ENCODE measurements at places on chromosomes 16 and 17.
A peak's percentile ranks its signal among the peaks of the same experiment; 100 is the strongest.

GRCh38 chr16:14018851-14019250, 52.3 kb upstream of the MRTFB start:
- ATAC-seq, result no peak

GRCh38 chr17:28327031-28327607, 8.1 kb downstream of the TMEM97 start:
- no peak for ATAC-seq

GRCh38 chr16:62974424-62974823, 938.2 kb upstream of the CDH8 start:
- no peak for ATAC-seq

DNA sequence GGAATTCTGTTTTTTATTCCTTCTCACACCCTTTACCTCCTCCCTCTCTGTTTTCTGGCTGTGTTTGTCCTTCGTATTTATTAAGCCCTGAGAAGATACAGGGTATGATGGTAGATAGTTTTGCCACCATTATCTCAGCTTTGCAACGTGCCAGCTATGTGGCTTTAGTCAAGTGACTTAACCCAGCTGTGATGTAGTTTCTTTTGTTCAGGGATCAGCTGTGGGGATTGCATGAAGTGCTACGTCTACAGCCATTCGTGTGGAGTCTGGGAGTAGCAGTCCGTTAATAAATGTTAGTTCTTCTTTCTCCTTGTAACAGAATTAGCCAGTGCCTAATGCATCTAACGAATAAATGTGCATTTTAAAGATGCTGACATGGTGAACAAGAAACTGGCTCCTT, 128.4 kb downstream of the HAPSTR1 start:
- ATAC-seq, result no peak

DNA sequence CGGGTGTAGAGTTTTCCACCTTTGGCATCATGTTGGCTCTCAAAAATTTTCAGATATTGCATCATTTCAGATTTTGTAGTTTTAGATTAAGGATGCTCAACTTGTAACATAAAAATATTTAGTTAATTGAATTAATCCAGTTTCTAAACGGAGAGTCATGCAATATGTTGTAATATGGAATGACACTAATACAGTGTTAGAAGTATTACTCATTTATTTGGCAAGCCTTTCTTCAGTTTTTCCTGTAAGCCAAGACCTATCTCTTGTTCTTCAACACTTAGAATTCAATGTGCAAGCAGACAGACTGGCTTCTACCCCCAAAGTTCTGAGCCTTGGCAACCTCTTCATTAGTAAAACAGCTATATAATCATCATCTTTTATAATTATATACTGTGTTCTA, 985.0 kb upstream of the GOT2 start:
- ATAC-seq, result no peak

DNA sequence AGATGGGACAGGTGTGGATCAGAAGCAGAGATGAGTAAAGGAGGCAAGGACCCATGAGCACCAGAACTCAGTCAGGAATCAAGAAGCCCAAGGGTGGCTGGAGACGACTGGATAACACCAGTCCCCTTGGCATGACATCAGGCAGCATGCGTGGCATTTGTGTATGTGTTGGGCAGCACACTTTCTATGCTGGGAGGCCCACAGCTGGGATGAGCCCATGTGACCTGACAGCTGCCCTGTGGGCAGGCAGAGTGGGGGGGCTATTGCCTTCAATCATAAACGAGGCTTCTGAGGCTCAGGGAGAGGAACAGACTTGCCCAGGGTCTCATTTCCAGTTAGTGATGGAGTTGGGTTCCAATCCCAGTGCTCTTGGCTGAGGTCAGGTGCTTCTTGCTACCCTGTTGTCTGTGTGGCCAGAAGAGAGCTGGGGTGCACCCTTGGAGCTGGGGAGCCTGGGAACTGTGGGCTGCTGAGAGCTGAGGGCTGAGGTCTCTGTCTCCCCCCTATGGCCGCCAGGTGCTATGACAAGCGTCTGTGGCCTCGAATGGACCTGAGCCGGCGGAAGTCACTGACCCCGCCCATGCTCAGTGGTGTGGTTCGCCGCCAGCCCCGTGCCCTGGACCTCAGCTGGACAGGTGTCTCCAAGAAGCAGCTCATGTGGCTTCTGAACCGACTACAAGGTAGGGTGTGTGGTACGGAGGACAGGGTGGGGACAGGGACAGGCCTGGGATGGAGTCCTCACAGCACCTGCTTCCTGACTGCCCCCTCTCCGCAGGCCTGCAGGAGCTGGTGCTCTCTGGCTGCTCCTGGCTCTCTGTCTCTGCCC, 7.1 kb upstream of the ORAI3 start:
- ATAC-seq, result peak; percentile 94

- ATAC-seq, result peak; percentile 61
These were observed 8.0 kb downstream of the FLYWCH1 start for GRCh38 chr16:2919511-2920255.

DNA sequence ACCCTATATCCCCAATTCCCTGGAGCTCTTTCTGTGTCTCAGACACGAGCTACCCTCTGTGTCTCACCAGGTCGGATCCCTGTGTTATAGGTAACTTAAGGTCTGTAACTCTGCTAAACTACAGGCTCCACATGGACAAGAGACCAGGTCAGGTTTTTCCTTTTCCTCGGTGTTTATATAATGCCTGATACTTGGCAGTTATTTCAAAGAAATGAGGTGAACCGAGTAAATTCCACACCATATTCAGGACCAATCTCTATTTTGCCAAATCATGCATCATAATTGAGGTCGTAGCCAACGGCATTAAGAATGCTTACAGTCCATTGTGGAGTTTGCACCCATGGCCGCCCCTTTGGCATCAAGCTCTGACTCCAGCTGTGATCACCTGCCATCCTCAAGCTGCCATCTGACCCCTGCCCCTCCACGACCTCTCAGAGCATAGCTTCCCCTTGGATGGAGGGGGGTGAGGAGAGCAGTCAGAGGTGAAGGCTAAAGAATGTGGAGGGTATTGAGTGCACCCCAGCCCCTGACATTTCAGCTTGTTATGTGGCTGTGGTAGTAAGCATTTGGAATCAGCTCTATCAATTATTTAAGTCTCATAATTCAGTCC, 434.7 kb upstream of the RBFOX1 start:
- no peak for ATAC-seq

- no peak for ATAC-seq
These were observed 22.5 kb upstream of the SPNS3 start for GRCh38 chr17:4411201-4411600.

- ATAC-seq, result peak; percentile 26
These were observed 27.1 kb downstream of the ARSG start for GRCh38 chr17:68318103-68318991.

- ATAC-seq, result no peak
These were observed 72.0 kb downstream of the SKAP1 start for GRCh38 chr17:48357779-48358602.

- ATAC-seq, result no peak
These were observed 26.3 kb downstream of the MRTFB start for GRCh38 chr16:14097182-14097959.

GRCh38 chr17:40966848-40967247, at the start of gene KRT39:
Gene KRT39, minus strand, starts transcription at chr17:40966948. Its CDS starts 92 bp downstream, at chr17:40966856.
- no peak for ATAC-seq

GRCh38 chr16:23486480-23486879, 23.8 kb downstream of the GGA2 start:
- no peak for ATAC-seq

DNA sequence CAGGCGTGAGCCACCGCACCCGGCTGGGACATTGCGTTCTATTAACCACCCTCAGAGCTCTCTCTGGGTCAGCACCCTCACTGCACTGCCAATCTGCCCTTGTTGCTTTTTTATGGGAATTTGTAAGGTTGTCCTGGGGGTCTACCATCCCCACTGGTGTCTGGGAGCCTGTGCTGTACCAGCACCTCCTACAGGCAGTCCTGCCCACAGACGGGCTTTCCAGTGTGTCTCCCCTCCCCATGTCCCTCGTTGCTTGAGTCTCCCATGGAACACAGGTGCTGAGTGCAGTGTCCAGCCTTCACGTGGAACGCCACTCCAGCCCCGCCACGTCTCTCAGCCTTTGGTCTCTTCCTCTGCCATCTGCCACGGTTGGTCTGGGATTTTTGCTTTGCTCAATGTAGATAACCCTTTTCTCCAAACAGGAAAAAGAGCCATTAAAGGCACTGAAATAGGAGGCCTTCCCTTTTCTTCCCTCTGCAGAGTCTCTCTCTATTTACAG, 68.0 kb upstream of the CBX4 start:
- no peak for ATAC-seq

GRCh38 chr17:57699751-57700219, 45.3 kb downstream of the CCDC182 start:
- ATAC-seq, result peak; percentile 47

DNA sequence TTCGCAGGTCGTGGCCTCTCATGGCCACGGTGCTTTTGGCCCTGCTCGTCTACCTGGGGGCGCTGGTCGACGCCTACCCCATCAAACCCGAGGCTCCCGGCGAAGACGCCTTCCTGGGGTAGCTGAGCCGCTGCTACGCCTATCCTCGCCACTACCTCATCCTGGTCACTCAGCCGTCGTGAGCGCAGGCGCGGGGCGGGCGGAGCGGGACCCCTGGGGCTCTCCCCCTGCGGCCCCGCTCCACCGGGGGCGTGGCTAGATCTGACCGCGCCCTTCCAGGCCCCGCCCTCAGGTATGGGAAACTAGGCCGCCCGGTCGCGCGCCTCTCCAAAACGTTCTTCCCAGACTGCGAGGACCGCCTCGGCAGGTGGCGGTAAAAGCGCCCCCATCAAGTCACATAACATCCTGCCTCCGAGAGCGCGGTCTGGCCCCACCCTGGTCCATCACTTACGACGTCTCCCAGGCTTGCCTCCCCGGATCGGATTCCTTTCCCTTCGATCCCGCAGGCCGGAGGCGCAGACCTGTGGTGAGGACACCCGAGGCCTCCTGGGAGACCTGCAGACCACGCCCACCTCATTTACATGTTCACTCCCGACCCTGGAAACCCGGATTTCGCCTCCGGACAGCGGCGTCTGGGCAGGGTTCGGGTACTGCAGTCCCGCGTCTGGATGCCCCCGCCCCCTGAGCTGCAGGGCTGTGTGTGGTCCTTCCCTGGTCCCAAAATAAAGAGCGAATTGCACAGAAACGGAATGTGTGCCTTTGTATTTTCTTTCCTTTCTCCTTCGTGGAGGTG, 91.5 kb upstream of the TMEM97 start:
- peak; percentile 87 for ATAC-seq

DNA sequence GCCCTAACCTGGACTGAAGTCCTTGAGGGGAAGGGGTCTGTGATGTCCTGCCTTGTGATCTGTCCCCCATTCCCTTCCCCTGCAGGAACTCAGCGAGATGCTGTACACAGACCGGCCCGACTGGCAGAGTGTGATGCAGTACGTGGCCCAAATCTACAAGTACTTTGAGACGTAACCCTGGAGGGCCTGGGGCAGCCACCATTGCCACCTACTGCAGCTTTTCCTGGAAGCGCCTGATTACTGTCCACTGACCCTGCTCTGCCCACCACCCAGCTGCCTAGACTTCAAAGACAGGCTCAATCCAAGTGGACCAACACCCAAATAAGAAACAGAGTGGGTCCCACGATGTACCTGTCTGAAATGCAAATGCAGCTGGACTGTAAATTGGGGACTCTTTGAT, 153.4 kb downstream of the LGALS9B start:
- no peak for ATAC-seq

GRCh38 chr16:67246081-67246755, 1.1 kb downstream of the FHOD1 start:
- peak; percentile 69 for ATAC-seq

GRCh38 chr17:19273731-19274130, 36.6 kb downstream of the EPN2 start:
- ATAC-seq, result no peak

DNA sequence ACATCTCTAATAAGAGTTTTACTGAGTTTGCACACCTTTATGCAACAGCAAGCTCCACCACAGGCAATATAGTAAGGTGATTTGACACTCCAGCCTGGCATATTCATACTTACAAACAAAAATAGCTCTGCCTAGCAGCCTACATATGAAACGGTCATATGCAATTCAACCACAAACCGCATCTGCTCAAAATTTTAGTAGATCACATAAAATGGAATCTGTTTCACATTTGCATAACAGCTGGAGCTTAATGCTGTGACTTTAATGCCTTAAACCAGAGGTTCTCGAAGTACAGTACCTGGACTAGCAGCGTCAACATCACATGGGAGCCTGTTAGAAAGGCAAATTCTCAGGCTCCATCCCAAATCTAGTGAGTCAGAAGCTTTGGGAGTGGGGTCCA, 578.4 kb downstream of the CDH11 start:
- ATAC-seq, result no peak

DNA sequence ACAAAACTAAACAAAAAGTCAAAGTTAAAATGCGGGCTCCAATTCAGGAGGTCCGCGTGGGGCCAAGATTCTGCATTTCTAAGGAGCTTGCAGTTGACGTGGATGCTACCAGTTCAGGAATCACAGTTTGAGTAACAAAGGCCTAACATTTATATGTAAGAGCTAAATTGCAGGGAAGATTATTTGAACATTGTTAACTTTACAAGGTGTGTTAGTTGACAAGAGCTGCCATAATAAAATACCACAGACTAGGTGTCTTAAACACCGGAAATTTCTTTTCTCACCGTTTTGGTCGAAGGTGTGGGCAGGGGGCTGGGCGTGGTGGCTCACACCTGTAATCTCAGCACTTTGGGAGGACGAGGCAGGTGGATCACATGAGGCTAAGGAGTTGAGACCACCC, 24.8 kb upstream of the CMIP start:
- ATAC-seq, result no peak

DNA sequence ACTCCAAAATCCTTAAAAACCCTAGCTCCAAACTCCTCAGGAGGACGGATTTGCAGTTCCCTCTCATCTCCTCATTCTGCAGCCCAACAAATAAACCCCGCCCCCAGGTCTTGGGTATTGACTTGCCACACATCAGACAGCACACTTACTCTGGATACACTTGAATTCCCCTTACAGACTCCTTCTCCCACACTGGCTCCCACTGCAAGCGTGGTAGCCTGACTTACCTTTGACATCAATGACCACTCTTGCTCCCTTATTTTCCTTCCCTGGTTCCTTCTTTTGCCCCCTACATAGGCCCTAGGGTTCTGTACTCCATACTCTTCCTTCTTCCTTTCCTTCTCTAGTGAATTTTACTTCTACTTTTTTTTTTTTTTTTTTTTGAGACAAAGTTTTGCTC, 7.5 kb downstream of the RFFL start:
- no peak for ATAC-seq

DNA sequence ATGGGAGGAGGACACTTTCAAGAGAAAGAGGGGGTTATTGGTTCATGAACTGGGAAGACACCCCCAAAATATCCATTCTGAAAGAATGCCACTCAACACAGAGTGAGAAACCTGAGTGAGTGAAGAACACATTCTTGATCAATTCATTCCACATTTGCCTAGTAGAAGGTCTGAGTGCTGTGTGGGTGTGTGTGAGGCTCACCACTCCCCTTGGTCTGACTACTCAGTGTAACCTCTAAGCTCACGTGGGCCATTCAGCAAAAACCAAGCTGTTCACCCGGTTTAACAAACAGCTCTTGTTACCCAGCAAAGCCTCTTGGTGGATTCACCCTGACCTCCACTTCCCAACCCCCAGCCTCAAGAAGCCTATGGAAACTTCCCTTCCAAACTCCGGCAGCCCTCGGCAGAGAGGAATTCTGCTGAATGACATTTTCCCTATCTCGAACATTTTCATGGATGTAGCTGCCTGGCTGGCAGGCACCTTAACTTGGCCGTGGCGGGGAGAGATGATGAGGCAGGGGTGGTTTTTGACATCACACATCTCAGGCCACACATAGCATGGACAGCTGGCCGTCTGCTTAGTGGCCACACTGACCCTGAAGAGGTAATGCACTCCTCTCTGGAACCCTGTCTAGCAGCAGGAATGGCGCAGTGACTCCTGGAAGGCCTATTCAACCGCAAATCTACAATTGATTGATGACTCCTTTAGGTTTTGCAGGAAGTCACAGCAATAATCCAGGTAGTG, 11.6 kb downstream of the ST6GALNAC1 start:
- no peak for ATAC-seq

Data from SK-N-SH treated with all-trans-retinoic acid at 6 μM for 48 hours (cell line).